ENCODE measurements at places on chromosomes 3 and 15.

DNA sequence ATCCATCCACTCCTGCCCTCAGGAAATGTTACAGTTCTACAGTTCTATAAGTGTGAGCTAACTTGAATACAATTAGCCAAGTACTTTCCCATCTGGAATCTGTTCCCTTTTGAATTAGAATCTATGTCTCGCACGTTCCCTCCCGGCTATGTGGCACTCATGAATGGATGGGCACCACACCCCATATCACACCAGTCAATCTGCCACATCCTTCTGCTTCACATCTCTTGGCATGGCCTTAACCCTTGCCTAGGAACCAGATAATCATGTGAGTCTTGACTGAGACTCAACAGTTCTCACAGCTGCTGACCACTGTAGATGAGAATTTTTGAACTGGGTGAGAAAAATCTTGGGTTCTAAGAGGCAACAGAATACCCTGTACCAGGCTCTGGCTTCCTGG is 180.2 kb downstream of the TNIK start:
- no peak for DNase-seq

DNA sequence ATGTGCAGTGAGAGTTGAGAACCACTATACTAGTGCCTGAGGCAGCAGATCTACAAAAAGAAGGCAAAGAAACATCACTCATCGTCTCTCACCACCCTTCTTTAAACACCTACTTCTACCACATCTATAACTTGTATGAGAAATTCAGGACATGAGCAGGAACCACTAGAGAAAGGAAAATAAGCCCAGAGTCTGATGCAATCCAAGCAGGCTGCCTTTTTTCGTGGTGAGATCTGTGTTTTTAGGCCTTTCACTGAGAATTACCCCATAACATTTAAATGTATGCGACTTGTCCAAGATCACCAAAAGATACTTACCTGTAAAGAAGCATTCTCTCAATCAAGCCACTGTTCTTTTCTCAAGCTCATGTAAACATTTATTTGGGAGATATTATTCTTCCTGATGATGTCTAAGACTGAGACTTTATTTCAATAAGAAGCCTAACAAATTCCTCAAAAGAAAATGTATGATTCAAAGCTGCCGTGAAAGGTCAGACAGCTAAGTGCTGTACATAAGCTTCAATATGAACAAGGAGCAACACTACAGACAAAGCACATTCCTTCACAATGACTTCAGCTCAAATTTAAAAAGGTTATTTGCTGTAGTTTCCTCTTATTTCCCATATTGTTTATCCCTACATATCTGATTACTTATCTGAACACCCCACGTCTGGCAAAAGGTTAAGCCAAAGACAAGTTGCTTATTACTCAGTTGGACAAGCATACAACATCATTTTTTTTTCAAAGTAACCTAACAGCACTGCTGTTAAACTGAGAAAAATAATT is 16.5 kb downstream of the SPICE1 start:
- no peak for DNase-seq

DNA sequence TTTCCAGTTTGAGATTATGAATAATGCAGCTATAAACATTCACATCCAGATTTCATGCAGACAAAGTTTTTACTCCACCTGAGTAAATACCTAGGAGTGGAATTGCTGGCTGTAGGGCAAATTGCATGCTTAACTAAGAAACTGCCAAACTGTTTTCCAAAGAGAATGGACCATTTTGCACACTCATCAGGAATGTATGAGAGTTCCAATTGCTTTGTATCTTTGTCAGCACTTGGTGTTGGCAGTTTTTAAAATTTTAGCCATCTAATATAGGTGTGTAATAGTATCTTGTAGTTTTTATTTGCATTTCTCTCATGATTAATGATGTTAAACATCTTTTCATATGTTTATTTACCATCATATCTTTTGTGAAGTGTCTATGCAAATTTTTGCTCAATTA is 40.6 kb upstream of the TRIM59 start:
- DNase-seq, result no peak

- no peak for DNase-seq
Observed at GRCh38 chr15:40766194-40766815, 2.4 kb downstream of the GCHFR start.

DNA sequence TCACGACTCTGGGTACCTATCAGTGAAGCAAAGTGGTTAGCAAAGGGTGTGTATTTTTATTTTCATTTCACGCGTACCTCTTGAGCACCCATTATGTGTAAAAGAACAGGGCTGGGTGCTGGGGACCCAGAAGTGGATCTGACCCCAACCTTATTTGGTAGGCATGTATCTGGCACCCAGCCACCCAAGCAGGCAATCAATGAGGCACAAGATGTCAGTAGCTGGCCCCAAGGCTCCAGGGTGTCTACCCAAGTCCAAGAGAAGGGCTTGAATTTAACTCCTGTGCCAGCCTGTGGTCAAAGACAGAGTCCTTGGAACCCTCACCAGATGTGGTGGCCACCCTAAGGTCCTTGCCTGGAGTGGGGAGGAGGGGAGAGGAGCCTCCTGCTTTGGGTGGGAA is 5.7 kb downstream of the PLEKHO2 start:
- no peak for DNase-seq

DNA sequence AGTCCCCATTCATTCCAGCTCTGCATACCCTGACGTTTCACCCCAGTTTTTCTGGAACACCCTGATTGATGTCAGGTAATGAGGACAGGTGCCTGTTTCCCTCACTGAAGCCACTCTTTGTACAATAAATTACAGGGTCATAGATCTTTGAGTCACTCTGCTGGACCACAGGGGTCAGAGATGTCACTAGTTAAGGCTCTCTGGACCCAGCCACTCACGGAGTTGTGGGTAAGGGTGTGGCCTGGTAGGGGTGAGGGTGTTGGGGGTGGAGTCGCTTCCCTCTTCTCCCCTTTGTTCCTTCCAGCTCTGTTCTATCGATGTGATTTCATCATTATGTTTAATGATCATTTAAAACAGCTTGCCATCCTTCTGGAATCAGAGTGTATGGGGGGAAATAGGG is 512 bp downstream of the IQCF5 start:
- DNase-seq, result no peak

GRCh38 chr3:122612696-122613095 is 35.2 kb downstream of the PARP15 start:
- no peak for DNase-seq

GRCh38 chr3:69510481-69511030 is 124.7 kb upstream of the FRMD4B start:
- DNase-seq, result no peak

GRCh38 chr3:155232605-155233004 is 60.9 kb downstream of the STRIT1 start:
- no peak for DNase-seq

DNA sequence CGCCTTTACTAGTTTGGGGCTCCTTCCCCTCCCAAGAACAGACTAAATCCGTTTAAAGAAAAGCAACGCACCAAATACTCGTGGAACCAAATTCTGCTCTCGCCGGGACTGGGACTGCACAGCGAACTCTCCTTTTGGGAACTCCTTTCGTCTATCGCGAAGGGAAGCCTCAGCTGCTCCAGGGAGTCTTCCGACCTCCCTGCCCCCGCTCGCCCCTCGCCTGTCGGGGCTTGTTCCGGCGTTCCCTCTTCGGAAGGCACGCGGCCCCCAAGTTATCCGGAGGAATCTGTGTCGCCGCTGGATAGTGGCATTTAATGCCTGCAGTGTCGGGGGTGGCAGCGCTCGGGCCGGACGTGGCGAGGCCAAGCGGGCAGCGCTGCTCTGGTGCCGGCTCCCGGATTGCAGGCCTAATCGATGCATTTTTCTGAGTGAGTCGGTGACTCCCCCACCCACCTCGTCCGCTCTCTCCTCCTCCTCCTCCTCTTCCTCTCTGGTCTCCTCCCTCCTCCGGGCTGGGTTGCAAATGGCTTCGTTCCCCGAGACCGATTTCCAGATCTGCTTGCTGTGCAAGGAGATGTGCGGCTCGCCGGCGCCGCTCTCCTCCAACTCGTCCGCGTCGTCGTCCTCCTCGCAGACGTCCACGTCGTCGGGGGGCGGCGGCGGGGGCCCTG is at the start of gene TRIM71:
TRIM71 (plus strand) TSS at position 440 of the 671 bp plus-strand sequence; CDS start at position 524, 84 bp downstream.
- DNase-seq, result no peak

DNA sequence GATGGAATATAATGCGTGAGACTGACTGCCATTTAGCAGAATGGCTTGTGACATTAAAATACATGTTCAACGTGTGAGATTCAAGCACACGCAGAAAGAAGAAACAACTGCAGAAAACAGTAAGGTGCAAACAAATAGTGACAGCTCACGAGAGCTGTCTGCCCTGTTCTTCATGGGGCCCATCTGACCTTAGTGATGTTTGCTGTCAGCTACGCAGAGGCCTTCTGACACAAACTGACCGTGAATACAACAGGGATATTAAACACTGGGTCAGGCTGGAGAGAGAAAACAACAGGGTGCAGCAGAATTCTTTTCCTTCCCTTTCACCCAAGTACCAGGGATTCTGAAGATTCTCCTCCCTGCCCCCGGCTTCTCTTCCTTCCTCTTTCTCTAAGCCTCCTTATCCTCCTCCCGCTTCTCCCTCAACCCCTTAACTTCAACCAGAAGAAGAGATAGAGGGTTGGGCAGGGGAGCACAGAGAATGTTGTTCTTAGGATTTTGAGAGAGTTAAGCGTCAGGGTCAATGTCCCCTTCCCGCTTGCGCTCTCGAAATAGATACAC is 2.1 kb downstream of the TNFAIP8L3 start:
- DNase-seq, result no peak

DNA sequence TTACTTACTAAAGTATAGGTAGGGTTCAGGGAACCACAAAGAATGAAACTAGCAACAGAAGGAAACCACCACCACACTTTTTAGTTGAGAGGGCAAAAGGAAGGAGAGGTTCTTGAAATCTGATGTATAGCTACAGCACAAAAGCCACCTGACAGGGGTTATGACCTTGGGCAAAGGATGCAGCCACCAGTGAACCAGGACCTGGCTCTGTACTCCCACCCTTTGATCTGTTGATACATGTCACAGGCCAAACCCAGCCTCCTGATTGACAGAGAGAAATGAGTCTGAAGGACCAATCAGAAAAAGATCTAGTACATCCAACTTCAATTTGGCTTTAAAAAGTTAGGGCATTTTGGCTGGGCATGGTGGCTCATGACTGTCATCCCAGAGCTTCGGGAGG is 20.0 kb upstream of the BLM start:
- DNase-seq, result no peak

DNA sequence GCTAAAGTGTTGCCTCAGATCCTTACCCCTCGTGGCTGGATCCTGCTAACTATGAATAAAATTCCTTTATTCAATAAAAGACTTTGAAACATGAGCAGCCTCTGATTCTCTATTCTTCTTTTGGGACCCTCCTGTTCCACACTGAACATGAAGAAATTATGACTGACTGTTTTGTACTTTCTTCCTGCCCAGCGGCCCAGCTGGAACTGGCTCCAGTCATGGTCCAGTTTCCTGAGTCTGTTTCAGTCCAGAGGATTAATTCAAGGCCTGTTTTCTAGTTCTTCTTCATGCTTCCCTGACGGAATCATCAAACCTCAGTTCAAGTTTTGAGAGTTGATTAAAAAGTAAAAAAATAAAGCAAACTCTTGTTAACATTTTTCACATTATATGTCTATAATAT is 52.6 kb upstream of the CP start:
- no peak for DNase-seq

DNA sequence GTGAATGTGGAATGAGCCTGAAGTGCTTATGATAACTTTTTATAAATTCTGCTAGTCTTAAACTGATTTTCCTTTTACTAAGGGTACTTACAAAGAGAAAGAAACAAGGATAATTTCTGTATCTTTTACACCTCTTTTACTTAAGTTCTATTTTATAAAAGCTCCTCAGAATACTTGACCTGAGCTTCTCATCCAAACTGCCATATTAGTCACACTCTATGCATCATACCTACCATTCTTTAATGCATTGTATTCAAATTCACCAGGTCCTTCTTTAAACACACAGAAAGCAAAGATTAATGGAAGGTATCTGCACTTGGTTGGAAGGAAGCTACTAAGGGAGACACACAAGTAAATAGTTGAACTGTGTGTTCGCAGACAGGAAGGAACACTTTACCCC is 1.6 kb upstream of the TOPAZ1 start:
- no peak for DNase-seq

GRCh38 chr3:149969110-149969939 is 1.4 kb downstream of the PFN2 start:
- no peak for DNase-seq

DNA sequence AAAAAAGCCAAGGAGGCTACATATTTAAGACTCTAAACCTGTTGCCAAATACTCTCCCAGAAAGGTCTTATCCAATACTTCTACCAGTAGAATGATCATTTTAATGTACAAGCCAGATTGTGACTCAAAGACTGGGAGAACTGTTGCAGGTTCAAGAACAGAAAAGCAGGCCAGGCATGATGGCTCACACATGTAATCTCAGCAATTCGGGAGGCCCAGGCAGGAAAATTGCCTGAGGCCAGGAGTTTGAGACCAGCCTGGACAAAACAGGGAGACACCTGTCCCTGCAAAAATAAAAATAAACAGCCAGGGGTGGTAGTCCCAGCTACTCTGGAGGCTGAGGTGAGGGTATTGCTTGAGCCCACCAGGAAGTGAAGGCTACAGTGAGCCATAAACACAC is 17.8 kb upstream of the THUMPD3 start:
- DNase-seq, result no peak

DNA sequence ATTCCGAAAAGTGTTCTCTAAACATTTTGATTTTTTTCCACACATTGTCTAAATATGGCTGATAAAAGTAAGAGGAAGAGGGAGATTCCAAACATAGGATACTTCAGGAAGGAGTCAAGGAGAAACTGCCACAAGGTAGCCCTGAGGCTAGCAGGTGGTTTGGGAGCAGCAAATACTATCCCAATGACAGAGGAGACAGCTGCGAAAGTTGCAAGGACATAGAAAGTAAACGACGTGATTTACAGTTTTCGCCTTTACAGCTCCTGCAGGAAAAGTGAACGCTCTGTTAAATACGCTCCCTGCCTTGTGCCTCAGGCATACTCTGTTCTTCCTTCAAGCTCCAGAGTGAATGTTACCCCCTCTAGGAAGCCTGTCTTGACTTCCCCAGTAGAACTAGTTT is 3.7 kb upstream of the FETUB start:
- DNase-seq, result no peak

GRCh38 chr3:8266730-8267131 is 234.9 kb upstream of the LMCD1 start:
- DNase-seq, result no peak

DNA sequence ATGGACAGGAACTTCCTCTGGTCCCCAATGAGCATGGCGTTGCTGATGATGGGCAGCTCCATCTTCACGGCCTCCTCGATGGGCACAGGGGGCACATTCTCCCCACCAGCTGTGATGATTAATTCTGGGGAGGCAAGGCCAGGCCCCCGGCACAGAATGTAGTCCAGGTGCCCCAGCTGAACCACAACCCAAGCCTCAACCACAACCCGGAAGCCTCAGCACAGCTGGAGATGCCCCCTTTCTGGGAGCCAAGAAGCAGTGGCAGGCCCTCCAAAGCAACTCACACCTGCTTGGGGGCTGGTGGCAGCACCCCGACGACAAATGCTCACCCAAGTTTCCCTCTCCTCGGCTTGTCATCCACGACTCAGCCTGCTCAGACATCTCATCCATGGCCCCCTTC is 25.2 kb downstream of the IDH3A start:
- no peak for DNase-seq

- DNase-seq, result no peak
Observed at GRCh38 chr15:53331328-53332190, 427.9 kb downstream of the WDR72 start.

GRCh38 chr3:115835946-115836345 is 212.6 kb downstream of the GAP43 start:
- DNase-seq, result no peak

Data from CD4-positive, alpha-beta T cell treated with Interleukin-6 at 100 ng/mL for 8 hours (primary cell).